Pulmonary artery endothelial cell (primary cell): ENCODE measurements at places on chromosomes 16 and 17.

- DNase-seq: no peak
These were observed 53.6 kb downstream of the CYTH1 start for GRCh38 chr17:78728495-78728894.

- no peak for DNase-seq
These were observed 26.6 kb downstream of the MRC2 start for GRCh38 chr17:62653826-62654761.

GRCh38 chr17:66335797-66336196, 33.4 kb downstream of the PRKCA start:
- no peak for DNase-seq

DNA sequence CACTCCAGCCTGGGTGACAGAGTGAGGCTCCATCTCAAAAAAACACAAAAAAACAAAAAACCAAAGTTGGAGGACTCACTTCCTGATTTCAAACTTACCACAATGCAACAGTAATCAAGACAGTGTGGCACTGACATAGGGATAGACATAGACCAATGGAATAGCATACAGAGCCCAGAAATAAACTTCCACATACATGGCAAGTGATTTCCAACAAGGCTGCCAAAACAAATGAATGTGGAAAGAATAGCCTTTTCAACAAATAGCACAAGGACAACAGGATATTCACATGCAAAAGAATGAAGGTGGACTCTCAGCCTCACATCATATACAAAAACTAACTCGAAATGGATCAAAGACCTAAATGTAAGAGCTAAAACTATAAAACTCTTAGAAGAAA, 36.8 kb upstream of the RASD1 start:
- DNase-seq: no peak

- DNase-seq: no peak
These were observed 228.7 kb downstream of the SOX9 start for GRCh38 chr17:72349491-72349995.

DNA sequence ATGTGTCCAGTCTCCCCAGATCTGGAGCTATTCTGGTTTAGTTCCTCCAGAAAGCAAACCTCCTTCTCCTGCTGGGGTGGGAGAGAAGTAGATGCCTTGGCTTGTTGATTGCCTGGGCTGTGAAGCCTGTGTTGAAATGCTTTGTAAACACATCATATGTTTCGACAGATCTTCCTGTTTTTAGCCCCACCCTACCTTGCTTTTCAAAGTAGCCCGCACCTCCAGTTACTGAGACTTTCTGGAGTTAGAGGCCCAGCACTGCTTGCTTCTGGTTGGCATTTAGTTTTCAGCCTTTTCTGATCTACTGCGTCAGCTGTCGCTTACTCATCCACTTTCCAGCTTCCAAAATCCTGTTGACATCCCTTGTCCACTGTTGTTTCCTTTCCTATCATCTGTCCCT, 17.9 kb upstream of the NDEL1 start:
- DNase-seq: no peak

DNA sequence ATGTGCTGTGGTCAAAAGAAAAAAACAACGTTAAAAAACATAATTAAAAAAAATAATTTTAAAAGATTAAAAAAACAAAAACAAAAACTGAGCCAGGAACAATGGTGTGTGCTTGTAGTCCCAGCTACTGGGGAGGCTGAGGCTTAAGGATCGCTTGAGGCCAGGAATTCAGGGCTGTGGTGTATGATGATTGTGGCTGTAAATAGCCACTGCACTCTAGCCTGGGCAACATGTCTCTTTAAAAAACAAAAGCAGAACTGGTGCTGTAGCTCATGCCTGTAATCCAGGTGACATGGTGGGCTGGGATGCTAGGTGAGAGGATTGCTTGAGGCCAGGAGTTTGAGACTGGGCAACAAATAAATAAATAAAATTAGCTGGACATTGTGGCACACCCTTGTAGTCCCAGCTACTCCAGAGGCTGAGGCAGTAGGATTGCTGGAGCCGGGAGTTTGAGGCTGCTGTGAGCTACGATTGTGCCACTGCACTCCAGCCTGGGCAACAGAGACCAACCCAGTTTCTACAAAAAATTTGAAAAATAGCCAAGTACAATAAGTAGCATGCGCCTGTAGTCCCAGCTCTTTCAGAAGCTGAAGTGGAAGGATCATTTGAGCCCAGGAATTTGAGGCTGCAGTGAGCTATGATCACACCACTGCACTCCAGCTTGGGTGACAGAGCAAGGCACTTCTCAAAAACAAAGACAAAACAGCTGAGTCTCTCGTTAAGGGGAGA, 43.6 kb downstream of the NFATC3 start:
- DNase-seq: no peak

GRCh38 chr17:77203436-77203835, 62.7 kb downstream of the SEC14L1 start:
- no peak for DNase-seq
